ENCODE measurements at places on chromosomes 5 and 9. TPM values are rescaled to one million over a fixed set of nuclear protein-coding genes. Genes with fewer than 3 reads are reported as not detected.

GRCh38 chr9:15935661-15936305 is 382.9 kb downstream of the CCDC171 start:
- no peak for DNase-seq

- DNase-seq, result no peak
Measured at GRCh38 chr5:104187656-104188055, 625.1 kb upstream of the NUDT12 start.

- no peak for DNase-seq
Measured at GRCh38 chr5:116035123-116035522, 2.9 kb downstream of the ARL14EPL start.

DNA sequence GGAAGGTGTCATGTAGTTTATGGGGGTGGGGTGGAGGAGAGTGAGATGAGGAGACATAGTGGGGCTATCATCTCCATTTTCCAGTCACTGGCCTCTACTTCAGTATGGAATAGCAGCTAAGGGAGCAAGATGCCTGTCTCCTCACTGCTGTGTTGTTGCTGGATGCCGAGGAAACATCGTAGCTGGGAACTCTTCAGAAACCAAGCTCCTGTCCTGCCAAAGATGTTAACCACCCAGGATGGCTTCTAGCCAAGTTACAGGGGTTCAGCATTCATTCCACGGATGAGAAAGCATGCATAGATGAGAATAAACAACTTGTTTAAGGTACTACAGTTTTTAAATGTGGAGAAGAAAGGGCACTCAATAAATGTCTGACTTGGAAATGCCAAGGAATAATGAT is 226.5 kb downstream of the ASTN2 start:
- no peak for DNase-seq

DNA sequence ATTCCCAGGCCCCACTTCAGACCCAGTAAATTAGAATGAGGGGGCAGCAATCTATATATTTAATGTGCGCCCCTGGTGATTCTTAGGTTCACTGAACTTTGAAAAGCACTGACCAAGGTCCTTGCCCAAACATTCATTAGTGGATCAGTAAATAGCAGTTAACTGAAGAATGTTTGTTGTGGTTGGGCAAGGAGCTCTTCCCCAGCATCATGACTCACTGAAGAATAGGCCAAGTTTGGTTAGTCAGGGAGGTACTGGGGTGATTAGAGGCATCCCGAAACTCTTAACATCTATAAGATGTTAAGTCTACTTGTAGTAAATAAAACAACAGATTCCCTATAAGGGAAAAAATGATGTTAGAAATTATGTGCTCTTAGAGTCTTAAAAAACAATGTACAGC is 833 bp upstream of the MROH2B start:
- DNase-seq, result no peak

DNA sequence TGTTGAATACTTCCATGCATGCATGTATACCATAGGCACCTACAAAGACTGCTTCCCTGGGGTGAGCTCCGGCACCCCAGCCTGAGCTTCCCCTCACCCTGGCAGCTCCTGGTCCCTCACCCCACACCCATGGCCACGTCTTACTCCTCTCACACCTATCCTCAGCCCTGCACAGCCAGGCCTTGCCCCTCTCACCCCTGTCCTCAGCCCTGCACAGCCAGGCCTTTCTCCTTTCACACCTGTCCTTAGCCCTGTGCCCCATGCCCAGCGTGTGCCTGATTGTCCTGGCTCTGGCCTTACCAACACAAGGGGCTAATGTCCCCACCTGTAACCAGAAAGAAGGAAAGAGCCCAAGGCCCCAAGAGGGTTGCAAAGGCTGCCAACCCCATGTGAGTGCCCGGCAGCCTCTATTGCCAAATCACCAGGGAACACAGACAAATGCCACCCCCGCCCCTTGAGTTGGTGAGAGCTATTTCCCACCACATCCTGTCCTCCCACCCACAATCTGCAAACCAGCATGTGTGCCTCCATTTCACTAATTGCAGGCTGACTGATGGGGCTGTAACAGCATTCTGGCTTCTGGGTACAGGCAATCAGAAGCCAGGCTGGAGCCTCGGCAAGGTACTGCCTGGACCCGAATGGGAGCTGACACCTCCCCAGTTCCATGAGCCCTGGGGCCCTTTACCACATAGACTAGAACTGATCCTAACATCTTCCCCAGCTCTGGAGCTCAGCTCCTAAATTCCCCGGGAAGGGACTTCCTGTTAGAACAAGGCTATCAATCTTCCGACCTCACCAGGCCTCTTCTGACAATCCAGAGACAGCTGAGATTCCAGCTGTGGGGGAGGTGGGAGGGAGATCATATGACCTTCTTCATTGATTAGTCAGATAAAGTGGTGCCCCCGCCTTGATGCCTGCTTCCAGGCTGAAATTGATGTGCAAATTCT is 78.2 kb downstream of the FAM114A2 start:
- peak; percentile 72 for DNase-seq

The MARCOL gene
- polyA plus RNA-seq, result not detected

The KCNN2 gene
- polyA plus RNA-seq, result not detected

Measured in immature natural killer cell (primary cell).